ENCODE measurements at places on chromosomes 1 and 21.

DNA sequence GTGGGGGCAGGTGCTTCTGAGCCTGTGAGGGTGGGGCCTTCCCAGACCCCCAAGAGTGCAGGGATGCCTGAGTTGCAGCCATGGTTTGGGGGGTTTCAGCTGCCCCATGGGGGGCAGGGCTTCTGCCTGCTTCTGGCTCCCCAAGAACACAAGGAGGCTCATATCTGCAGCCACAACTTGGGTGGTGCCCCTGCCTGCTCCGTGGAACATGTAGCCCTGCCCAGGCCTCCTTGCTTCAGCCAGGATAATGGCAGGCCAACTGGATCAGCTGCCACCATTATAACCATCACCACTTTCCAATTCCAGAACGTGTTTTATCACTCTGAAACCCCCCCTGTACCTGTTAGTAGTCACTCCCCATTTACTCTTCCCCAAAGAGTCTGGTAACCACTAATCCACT, 14.0 kb downstream of the ZBTB40 start:
- DNase-seq = no peak

GRCh38 chr1:93720956-93721626, 39.5 kb upstream of the BCAR3 start:
- no peak for DNase-seq

DNA sequence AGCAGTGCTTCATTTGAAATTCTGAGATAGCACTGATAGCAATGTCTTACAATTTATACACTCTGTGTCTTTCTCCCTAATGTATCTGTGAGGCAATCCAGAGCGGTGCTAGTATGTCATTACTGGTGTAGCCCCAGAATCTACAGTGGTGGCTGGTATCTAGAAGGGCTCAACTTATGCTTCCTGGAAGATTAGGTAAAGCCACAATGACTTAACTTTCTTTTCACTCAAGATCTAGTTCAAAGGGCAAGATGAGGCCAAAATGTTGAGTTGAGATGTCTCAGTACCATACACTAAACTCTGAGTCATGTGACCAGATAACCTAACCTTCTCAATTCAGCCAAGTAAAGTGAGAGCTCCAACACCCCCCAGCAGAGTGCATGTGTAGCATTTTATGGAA, 77.5 kb downstream of the PAPPA2 start:
- no peak for DNase-seq

GRCh38 chr1:155001425-155001674, 1.3 kb upstream of the ZBTB7B start:
- no peak for DNase-seq

- peak; percentile 84 for DNase-seq
Measured at GRCh38 chr1:178536844-178537371, 24.0 kb downstream of the TEX35 start.

- no peak for DNase-seq
Measured at GRCh38 chr1:169784102-169784501, 10.6 kb downstream of the METTL18 start.

DNA sequence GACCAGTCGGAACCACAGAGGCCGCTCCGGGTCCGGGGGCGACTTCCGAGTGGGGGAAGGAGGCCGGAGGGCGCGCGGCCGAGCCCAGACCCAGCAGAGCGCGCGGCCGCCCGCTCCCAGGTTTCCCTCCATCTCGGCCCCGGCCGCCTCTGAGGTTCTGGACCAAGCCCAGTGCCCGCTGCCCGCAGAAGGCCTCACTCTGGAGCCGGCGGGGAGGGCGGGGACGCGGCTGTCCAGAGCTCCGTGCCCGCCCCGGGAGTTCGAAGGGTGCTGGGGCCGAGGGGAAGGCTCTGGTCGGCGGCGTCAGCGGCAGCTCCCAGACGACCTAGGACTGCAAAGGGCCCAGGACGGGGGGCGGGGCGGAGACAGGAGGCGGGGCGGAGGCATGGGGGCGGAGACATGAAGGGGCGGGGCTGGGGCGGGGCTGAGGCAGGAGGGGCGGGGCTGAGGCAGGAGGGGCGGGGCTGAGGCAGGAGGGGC, 48.0 kb upstream of the SLC19A1 start:
- peak; percentile 71 for DNase-seq

DNA sequence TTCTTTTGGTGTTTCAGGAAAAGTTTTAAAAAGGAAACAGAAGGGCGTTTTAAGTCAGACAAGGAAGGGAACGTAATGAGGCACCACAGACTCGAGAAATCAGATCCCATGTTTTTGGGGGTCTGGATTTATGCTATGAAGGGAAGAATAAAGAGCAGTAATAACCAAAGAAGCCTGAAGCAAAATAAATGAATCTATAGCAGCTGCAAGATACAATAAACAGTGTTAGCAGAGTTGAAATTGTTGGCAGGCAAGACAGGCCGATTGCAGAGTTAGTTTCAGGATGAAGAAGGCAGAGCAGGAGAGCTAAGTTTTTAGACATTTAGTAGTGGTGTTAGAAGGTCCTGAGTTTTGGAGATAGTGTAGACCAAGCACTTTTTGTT, 425 bp downstream of the DDR2 start:
- no peak for DNase-seq

DNA sequence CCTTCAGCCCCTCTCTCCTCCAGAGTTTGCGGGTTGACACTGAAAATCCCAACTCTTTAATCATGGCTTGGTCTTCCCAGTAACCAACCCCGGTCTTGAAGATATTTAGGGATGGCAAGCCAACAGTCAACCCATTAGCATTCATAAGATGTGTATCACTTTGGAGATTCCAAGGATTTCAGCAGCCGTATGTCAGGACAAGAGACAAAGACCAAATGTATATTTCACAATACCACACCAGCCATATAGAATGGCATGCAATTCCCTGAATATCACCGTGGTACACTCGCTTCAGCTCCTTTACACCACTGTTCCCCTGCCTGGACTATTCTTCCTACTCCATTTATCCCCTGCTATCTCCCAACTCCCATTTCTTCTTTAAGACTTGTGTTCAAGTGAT, 109.2 kb downstream of the CSMD2 start:
- no peak for DNase-seq

- DNase-seq = peak; percentile 84
Measured at GRCh38 chr1:36224537-36225282, 467 bp downstream of the THRAP3 start.

DNA sequence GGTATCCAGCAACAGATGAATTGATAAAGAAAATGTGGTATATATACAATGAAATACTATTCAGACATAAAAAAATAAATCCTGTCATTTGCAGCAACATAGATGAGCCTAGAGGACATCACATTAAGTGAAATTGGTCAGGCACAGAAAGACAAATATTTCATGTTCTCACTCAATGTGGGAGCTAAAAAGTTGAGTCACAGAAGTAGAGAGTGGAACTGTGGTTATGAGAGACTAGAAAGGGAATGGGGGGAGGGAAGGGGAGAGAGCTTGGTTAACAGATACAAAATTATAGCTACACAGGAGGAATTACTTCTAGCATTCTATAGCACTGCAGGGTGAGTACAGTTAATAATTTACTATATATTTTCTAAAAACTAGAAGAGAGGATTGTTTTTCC, 37.1 kb upstream of the SERPINC1 start:
- no peak for DNase-seq

GRCh38 chr1:41862384-41863221, 56.1 kb downstream of the HIVEP3 start:
- DNase-seq = no peak

DNA sequence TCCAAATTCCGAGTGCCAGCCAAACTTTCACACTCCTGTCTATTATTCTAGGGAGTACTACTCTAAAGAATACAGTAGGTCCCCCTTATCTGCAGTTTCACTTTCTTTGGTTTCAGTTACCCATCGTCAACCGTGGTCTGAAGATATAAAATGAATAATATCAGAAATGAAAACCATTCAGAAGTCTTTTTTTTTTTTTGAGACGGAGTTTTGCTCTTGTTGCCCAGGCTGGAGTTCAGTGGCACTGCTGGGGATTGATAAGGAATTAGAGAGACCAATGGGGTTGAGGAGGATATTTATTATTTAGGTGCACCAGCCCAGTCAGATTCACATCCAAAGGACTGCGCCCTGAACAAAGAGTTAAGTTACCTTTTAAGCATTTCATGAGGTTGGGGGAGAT, 52.9 kb upstream of the SRSF10 start:
- DNase-seq = no peak

GRCh38 chr1:223556414-223557129, 108.9 kb downstream of the CAPN8 start:
- DNase-seq = peak; percentile 77

- DNase-seq = no peak
Measured at GRCh38 chr21:43600642-43601402, 58.5 kb downstream of the HSF2BP start.

Data from colonic mucosa (tissue), 4 donors.